ENCODE measurements at places on chromosomes 12 and 14. TPM values are rescaled to one million over a fixed set of nuclear protein-coding genes. Genes with fewer than 3 reads are reported as not detected.

DNA sequence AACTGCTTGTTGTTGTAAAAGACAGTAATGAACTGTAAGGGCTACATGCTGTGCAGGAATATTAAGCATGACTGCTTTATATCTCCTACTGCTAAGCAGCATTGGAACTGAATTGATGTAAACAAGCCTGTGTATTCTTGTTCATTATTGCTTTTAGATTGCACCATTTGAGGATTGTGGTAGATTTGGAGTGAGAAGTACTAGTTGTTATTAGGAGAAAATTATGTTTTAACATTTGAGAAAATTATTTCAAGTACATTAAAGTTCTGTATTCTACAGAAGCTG is 212.7 kb downstream of the ERC1 start:
- DNase-seq: no peak

DNA sequence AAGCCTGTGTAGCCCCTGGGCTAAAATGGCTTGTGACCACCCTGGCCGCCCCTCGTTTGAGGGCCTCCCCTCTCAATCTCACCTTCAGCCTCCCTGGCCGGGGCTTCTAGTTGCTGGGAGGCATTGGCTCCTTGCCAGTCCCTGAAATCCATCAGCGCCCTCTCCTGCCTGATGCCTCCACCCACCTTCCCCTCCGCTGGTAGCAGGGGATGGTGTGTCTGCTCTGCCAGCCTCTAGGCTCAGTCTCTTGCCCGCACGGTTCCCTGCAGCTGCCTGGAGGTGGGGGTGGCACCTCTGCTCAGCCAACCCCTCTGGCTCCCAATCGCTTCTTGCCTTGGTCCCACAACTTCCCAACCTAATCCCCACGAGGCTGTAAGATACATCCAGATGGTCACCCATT is 167.9 kb downstream of the PHETA1 start:
- no peak for DNase-seq

The CACNA1C gene
- 17.0 TPM for total RNA-seq

The CLEC14A gene
- total RNA-seq: not detected

DNA sequence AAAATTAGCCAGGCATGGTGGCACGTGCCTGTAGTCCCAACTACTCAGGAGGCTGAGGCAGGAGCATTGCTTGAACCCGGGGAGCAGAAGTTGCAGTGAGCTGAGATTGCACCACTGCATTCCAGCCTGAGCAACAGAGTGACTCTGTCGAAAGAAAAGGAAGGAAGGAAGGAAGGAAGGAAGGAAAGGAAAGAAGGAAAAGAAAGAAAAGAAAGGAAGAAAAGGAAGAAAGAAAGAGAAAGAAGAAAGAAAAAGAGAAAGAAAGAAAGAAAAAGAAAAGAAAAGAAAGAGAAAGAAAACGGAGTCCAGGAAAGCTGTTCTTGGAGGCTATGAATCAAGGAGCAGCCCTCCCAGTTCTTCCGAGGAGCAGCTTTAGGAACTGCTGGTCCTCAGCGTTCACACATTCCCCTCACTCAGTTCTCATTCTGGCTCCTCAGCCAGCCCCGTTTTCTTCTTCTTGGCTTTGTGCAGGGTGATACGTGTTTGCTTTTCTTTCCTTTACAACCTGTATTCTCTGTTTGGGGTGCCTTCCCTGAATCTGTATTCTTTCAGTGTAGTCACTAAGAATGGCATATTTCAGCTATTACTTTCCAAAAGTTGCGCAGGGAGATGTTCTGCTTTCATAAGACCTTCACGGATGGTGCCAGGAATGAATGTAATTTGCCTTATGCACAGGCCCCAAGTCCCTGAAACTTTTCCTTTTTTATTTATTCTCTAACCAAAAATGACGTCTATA is 12.2 kb downstream of the FBXL14 start:
- no peak for DNase-seq

DNA sequence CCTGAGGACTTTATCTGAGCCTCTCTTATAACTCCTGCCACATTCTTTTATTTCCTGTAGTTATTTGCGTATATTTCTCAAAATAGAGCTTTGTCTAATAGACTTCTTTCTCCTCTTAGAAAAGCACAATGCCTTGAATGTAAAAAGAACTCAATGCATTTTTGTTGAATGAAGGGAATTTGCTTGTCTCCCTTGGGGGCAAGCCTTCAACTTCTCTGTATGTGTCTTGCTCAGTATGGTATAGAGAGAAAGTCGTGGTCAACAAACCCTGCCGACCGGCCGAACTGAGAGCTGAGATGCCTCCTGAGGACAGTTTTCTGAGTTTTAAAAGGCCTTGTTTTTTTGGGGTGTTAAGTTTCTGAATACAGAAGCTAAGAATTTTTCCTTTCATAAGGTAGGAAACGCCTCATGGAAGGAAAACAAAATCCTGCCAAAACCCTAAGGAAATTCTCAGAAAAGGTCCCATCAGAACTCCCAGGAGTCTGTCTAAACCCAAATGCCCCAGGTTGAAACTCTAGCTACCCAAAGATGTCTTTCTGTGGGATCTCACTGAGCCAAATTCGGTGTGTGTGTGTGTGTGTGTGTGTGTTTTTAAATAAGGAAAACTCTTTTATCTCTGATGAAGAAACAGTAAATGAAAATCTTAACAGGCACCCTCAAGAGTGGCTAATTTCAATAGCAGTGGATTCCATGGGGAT is 136.6 kb downstream of the C12orf75 start:
- no peak for DNase-seq

The SLC38A4 gene
- 14.5 TPM for total RNA-seq

GRCh38 chr12:2501464-2502191 is 293.1 kb upstream of the FKBP4 start:
- no peak for DNase-seq

GRCh38 chr14:61899497-61899896 is 137.3 kb downstream of the SNAPC1 start:
- no peak for DNase-seq

DNA sequence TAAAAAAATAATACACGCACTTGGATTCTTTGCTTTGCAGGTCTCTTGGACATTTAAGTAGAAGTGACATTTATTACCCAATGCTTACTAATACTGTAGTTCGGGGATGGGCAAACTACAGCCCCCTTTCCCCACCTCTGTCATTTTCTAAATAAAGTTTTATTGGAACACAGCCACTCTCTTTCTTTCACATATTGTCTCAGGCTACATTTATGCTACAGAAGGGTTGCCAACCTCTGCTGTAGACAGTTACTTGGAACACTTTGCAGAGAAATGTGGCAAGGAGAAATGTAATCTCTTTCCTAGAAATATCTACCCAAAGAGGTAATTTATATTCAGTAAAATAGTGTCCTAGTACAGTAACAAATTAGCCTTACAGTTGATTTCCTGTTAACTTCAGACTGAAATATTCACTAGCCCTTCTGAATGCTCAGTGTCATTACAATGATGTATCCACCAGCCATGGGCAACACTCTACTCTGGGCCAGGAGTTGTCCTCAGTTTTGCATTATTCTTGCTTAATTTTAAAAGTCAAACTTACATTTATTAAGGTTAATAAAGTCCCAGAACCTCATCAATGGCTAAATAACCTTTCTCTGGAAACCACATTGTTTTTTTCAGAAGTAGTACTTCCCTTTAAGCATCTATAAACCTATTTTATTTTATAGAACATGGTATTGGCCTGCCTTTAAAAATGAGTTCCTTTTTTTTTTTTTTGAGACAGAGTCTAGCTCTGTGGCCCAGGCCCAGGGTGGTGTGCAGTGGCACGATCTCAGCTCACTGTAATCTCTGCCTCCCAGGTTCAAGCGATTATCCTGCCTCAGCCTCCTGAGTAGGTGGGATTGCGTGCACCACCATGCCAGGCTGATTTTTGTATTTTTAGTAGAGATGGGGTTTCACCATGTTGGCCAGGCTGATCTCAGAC is 269.6 kb upstream of the AMIGO2 start:
- no peak for DNase-seq

The OAS2 gene
- total RNA-seq: 0.26 TPM

- DNase-seq: no peak
These were observed 60.4 kb upstream of the ARID2 start for GRCh38 chr12:45669093-45669492.

The FOXN3 gene
- total RNA-seq: 31.0 TPM

- no peak for DNase-seq
These were observed 93.4 kb upstream of the CPM start for GRCh38 chr12:69026336-69026735.

DNA sequence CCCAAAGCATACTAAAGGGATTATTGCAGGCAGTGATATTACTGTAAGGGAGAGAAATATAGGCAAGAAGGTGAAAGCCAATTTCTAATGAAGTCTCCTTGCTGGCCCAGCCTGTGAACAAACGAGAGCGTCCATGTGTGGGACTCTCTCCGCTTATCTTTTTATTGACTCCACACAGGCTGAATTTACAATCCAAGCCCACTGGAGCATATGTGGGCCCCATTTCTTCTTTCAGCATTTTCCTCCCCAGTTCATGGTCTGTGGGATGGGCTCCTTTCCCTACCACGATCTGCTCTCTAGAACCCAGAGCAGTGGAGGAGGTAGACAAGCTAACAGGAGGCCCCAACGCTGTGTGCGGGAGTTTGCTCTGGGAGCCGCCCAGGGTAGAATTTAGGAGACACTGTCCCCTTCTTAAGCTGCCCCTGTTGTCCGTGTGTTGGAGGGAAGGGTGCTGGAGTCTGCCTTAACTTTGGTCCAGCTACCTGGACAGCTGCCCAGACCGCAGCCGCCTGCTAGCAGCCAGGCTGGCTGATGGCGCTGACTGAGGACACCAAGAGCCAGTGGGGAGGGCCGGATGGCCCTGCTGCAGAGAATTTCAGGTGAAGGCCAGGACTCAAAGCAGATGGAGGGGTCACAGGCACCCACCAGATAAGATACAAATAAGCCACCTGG is 3.2 kb upstream of the HOXC11 start:
- DNase-seq: no peak

The TAS2R42 gene
- not detected for total RNA-seq

GRCh38 chr12:51947246-51947996 is 4.1 kb upstream of the ACVR1B start:
- no peak for DNase-seq

The PIWIL1 gene
- not detected for total RNA-seq

GRCh38 chr12:10016881-10017280 is 6.5 kb downstream of the CLEC12B start:
- peak; percentile 15 for DNase-seq

The BCL2L14 gene
- total RNA-seq: not detected

The RFLNA gene
- total RNA-seq: not detected

The ZFHX2 gene
- total RNA-seq: not detected

- DNase-seq: no peak
These were observed 72.9 kb downstream of the C14orf132 start for GRCh38 chr14:96112032-96112431.

DNA sequence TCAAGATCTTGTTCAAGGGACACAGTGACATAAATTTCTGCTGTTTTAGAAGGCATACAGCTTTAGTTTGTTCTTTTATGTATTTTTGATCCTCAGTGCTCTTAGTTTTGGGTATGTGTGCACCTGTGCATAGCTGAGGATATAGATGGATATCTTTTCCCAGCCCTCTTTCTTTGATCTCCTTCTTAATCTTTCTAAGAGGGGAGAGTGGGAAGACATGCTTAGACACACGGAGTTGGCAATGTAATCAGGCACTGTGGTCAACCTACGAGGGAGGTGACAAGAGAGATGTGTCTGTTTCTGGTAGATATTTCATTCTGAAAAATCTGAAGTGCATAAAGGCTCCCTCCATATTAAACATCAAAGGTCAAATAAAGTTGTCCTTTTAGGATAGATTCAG is 340.6 kb downstream of the TMEM132D start:
- no peak for DNase-seq

- DNase-seq: no peak
These were observed 1.7 kb downstream of the STAT6 start for GRCh38 chr12:57109207-57110103.

- DNase-seq: no peak
These were observed 6.7 kb downstream of the PLCZ1 start for GRCh38 chr12:18731156-18731555.

DNA sequence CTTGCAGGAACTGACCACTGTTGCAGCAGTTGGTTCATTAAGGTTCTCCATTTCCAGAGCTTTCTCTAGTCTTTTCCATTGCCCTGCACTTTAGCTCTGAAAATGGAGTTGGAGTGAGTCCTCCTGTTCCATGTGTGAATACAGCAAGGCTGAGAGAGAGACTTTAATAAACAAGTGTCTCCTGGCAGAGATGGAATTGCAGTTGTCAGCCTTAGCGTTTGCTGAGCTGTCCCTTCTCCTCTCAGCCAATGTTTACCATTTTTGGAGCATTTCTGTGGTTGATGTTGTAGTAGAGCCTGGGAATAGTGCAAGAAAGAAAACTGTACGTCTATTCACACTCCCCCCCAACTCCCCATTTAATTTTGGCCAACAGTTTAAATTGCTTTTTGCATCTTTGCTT is 7.5 kb upstream of the MANSC4 start:
- no peak for DNase-seq

- DNase-seq: no peak
These were observed 20.4 kb downstream of the ZFYVE21 start for GRCh38 chr14:103735815-103736545.

- no peak for DNase-seq
These were observed 3.9 kb downstream of the PPP4R3A start for GRCh38 chr14:91506226-91506625.

DNA sequence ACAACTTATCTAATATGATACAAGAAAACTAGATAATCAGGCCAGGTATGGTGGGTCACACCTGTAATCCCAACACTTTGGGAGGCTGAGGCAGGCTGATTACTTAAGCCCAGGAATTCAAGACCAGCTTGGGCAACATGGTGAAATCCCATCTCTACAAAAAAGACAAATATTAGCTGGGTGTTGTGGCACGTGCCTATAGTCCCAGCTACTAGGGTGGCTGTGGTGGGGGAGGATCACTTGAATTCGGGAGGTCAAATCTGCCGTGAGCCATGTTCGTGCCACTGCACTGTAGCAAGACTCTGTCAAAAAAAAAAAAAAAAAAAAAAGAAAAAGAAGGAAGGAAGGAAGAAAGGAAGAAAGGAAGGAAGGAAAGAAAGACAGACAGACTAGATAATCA is 27.0 kb downstream of the ZCRB1 start:
- DNase-seq: no peak

- DNase-seq: no peak
These were observed 47.7 kb downstream of the BCL11B start for GRCh38 chr14:99224116-99224910.

GRCh38 chr14:61638595-61639387 is 56.5 kb upstream of the HIF1A start:
- no peak for DNase-seq

The RPL10L gene
- total RNA-seq: not detected

Data from SJSA1 (cell line).